ENCODE measurements at places on chromosomes 3 and 15.

DNA sequence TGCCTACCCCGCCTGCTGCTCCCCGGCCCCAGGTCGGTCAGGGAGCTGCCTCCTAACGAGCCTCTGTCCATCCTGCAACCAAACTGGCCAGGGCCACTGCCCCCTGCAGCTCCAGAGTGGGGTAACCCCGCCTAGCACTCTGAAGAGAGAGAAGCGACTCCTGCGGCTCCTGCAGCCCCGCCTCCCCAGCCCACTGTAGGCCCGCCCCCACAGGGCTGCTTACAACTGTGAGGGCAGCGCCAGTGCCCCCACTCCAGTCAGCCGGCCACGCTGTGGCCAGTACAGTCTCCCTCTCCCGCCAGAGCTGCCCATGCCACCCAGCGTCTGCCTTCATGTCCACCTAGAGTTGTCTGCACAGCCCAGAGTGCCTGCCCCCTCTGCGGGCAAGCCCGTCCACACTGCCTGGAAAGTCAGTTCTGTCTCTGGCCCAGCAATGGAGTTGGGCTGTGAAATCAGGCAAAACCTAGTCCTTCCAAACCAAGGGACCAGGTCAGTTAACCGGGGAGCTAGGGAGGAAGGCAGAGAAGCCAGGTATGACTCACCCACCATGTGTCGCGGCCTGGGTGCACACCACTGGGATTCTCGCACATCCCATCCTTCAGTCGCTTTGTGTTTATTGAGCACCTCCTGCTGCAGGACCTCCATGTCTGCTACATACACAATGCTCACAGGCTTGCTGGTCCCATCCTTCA is 2.4 kb downstream of the UCN2 start:
- peak; percentile 3 for DNase-seq

DNA sequence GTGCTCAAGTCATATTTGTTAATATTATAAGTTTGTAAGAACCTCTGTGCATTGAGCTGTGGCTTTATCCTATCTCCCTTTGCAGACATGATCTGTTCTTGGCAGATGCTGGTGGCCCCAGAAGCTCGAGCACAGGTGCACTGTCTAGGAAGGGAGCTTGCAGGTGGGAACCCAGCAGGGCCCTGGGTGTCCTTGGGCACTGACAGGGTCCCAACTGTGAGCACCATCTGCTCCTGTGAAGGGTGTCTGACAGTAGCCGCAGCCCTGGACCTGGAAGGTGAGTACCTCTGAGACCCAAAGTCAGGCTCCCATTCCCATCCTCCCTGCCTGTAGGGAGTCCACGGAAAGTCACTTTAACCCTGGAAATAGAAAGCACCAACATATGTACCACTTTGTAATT is 2.4 kb upstream of the REC114 start:
- DNase-seq, result no peak

DNA sequence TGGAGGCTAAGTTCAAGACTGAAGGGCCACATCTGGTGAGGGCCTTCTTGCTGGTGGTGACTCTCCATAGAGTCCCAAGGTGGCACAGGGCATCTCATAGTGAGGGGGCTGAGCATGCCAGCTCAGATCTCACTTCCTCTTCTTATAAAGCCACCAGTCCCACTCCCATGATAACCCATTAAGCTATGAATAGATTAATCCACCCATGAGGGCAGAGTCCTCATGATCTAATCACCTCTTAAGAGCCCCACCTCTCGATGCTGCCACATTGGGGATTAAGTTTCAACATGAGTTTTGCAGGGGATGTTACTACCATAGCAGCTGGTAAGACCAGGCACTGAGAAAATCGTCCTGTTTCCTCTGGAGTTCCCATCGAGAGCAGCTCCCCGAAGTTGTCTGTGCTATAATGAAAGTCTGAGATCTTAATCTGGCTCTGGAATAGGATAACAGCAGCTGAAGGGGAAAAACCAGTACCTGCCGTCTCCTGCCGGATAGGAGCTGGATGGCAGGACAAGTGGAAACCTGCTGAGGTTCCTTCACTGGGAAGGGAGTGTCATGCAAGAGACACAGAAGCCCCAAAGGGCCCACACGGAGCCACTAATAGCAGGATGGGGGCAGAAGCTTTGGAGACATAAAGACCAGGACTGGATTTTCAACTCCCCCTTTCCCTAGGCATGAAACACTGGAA is 79.5 kb upstream of the EPHB3 start:
- no peak for DNase-seq

DNA sequence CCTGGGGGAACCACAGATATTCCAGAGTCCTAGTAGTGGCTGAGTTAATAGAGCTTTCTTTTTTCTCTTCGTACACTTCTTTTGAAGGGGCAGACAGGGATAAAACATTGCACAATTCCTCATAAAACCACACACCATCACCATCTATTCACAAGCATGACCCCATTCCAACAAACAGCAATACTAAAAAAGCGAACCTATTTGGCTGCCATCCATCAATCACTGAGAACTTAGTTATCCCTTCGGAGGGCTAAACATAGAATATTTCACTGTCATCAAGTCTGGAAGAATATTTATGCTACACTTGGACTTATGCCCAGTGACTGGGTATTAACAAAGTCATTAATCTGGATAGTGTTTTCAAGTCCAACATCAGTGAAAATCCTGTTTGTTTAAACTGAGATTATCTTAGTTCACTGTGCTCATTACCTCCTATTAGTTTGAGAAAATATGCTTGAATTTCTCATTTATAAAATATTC is 80.3 kb upstream of the PRTG start:
- no peak for DNase-seq

- DNase-seq, result no peak
Observed at GRCh38 chr3:197305854-197306253, 7.4 kb upstream of the DLG1 start.

DNA sequence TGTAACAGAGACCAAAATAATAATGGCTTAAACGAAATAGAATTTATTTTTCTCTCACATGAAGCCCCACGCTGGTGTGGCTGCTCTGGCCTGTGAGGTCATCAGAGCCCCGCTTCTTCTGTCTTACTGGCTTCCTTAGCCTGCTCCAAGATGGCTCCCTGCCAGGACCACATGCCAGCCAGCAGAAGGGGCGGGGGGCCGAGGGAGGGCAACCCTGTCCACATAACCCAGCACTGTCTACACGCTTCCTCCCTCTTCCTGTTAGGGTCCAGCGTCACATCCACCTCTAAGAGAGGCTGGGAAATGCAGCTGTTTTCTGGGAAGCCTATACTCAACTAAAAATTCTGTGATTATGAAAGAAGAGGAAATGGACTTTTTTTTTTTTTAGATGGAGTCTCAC is 107.9 kb upstream of the DLG1 start:
- DNase-seq, result no peak

DNA sequence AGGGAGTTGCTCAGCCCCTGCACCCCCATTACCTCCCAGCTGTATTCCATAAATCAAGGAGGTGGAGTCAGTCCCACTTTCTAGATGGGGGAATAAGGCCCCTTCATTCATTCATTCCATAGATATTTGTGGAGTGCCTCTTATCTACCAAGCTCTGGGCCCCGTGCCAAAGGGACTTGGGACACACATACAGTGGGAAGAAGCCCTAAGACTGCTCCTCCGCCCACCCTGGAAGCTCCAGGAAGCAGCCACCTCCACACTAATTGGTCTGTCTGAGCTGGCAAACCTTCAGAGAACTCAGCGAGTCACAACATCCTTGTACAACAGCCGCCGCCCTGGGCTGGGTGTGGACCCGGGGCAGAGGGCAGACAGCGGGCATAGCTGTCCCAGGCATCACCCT is 6.4 kb downstream of the STRA6 start:
- peak; percentile 33 for DNase-seq

DNA sequence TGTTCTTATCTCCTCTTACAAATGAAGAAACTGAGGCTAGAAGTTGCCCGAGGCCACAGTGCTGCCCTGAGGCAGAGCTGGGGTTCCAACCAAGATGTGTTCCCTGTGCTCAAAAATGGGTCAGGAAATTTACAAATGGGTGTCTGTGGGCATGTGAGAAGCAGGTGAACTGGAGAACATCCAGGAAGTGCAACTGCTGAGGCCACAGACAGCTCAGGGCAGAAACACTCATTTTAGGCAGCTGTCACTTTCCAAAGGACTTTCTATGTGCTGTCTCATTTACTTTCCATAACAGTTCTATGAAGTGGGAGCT is 47.2 kb upstream of the ATP2B2 start:
- DNase-seq, result no peak

- no peak for DNase-seq
Observed at GRCh38 chr3:18434711-18435110, 9.6 kb upstream of the SATB1 start.

DNA sequence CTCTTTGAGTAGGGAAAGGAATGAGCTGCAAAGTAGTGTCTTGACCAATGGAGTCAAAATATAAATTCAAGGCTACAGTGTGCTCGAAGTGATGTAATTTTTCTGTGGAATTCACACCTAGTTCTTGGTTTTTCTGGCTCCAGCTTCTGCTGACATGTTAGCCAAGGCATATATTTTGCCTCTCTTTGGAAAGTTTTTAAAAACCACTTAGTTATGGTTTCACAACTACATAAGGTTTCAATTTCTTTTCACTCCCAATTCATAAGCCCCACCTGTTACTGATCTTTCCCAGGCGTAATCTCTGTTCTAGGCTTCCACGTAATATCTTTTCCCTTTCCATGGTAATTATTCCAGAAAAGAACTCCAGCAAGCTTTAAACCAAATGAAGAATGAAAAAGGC is 46.9 kb downstream of the GADL1 start:
- DNase-seq, result no peak

- no peak for DNase-seq
Observed at GRCh38 chr3:138890555-138891187, 55.9 kb upstream of the PIK3CB start.

DNA sequence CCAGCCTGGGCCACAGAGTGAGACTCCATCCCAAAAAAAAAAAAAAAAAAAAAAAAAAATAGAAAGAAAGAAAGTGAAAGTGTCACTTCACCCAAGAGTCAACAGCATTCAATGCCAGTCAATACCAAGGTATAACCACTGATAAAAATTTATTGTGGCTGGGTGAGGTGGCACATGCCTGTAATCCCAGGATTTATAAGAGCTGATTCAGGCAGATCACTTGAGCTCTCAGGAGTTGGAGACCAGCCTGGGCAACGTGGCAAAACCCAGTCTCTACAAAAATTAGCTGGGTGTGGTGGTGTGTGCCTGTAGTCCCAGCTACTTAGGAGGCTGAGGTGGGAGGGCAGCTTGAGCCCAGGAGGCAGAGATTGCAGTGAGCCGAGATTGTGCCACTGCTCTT is 46.5 kb upstream of the PIK3CB start:
- DNase-seq, result no peak

GRCh38 chr15:51782357-51782896 is 31.0 kb downstream of the TMOD2 start:
- DNase-seq, result peak; percentile 49

DNA sequence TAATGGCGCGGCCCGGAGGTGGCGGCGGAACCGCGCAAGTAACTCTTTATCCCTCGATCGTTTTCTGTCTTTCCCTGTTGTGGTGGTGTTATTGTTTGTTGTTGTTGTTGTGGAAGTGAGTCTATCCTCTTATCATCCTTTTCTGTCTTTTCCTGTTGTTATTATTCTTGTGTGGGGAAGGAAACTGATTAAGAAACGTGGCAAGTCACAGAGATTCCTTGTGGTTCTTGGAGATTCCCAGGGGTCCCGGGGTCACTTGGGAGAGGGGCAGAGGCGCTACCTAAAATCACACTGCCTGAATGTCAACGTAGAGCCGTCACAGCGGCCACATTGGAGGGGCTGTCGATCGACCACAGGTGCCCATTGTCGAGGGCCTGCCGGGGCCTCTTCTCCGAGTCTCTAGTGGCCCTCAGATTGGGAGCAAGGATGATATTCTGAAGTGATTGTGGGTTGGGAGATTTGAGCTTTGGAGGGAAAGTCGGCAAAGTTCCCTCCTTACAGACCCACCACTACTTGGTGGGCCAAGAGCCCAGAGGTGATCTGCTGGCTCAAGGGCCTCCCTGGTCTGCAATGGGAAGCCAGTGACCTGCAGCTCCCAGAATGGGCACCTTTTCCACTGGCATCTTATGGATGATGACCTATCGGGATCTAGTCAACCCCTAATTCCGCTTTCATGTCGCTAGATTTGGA is 790 bp downstream of the PARP14 start:
- DNase-seq, result peak; percentile 11

GRCh38 chr3:106281221-106281620 is 412.4 kb upstream of the CBLB start:
- DNase-seq, result peak; percentile 13

DNA sequence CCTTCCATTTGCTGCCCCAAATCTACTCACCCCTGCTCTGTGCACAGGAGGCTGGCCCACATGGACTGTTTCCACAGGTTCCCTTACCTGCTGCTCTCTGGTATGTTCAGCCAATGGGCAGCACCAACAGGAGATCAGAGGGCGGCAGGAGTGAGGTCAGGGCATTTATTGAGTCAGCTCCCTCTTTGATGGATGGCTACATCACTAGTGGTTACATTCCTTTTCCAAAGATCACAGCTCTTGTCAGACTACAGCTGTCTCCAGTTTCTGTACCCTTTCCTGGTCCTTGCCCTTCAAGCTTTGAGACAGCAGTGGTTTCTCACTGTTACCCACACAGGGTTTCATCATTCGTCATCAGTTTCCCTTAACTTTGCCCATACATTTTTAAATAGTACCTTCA is 325.1 kb downstream of the SUCLG2 start:
- DNase-seq, result no peak

- DNase-seq, result peak; percentile 86
Observed at GRCh38 chr15:54772663-54773062, 424.1 kb downstream of the RSL24D1 start.

DNA sequence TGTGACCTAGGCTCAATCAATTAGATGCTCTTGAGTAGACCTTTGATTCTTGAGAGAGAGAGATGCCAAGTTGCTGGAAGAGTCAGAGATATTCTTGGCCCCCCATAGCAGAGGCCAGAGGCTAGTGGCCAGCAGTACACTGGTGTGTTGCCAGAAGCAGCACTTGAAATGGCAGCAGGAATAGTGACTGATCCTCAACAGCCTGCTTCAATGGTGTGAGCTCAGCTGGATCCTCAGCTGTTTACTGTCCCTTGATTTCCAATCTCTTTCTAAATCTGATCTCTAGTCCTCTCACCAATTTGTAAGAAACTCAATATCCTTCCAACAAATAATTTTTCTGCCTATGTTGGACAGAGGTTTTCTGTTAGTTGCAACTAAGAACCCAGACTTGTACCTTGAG is 170.3 kb upstream of the CCDC54 start:
- no peak for DNase-seq

DNA sequence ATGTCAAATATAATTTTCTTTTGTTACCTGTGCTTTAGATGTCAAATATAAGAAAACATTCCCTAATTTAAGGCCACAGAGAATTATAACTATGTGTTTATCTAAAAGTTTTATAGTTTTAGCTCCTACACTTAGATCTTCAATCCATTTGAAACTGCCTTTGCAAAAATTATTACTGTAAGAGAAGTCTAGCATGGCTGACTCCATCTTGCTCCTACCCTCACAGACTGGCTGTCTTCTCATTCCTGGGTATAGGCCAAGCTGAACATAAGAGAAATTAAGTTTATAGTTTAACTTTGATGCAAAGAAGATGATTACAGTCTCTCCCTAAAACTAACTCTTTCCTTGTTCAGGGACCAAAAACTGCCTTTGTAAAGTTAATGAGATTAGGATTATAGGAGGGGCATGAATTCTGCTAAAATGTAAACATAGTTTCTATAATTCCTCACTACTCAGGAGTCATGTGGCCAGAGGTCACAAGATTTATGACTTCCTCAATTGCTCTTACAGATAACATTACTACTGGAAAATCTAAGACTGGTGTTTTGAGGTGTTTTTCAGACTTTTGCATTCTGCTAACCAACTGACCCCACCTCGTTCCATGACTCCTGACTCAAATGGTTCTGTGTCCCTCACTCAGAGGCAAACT is 184.0 kb downstream of the BCHE start:
- no peak for DNase-seq

GRCh38 chr3:23685541-23686258 is 120.1 kb upstream of the UBE2E1 start:
- DNase-seq, result peak; percentile 87

GRCh38 chr3:67401921-67402320 is 252.5 kb downstream of the SUCLG2 start:
- peak; percentile 0 for DNase-seq
